CD4-positive, alpha-beta T cell treated with Interleukin-17A for 4 hours (primary cell): ENCODE measurements at places on chromosomes 13 and 19.

- DNase-seq: no peak
Observed at GRCh38 chr13:114174529-114174961, 4.5 kb upstream of the CFAP97D2 start.

- no peak for DNase-seq
Observed at GRCh38 chr13:49733181-49733951, 42.1 kb upstream of the EBPL start.

GRCh38 chr19:11446652-11447301 lies 11.3 kb downstream of the PRKCSH start:
- peak; percentile 64 for DNase-seq

GRCh38 chr13:50144246-50145160 lies 129.3 kb downstream of the KCNRG start:
- no peak for DNase-seq

DNA sequence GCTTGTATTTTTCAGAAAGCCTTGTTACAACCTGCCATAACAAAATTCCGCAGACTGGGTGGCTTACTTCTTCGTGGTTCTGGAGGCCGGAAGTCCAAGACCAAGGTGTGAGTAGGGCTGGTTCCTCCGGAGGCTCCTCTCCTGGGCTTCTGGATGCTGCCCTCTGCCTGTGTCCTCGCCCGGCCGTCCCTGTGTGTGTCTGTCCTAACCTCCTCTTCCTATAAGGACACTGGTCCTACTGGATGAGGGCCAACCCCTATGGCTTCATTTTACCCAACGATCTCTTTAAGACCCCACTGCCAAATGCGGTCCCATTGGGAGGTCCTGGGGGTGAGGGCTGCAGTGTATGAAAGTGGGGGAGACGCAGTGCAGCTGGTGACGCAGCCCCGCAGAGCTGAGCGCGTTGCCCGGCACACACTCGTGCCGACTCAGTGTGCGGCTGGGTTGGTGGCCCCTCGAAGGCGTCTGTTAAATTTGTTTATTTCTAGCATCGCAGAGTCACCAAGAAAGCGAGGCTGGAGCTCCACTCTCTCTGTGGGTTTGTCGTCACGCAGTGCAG lies 116.7 kb downstream of the SOX1 start:
- no peak for DNase-seq

DNA sequence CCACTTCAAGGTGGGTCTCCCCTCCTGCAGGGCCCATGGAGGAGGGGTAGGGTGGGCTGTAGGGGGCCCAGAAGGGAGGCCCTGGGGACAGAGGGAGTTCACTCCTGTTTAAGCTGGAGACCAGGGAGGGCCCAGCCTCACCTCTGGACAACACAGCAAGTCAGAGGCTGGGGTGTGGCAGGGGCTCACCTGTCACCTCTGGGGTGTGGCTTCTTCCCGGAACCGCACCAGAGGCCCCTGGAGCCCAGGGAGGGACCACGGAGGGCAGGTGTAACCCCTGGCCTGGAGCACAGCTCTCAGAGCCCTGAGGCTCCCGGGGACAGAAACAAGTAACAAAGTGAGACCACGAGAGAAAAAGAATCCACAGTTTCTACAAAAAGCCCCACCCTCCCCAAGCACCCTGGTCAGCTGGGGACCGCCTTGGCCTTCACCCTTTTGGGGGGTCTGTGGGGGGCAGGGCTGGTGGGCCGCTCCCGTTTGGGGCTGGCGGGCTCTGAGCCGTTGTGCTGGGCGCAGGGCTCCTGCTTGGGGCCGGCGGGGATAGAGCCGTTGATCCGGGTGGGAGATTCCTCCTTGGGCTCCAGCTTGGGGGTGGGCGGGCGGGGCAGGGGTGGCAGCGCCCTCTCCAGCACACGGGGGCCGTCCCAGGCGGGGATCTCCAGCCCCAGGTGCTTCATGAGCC lies 8.0 kb downstream of the SIRT6 start:
- DNase-seq: no peak

GRCh38 chr19:810077-810855 lies 11.5 kb downstream of the PLPPR3 start:
- DNase-seq: no peak

- DNase-seq: peak; percentile 17
Observed at GRCh38 chr19:459724-460511, 915 bp downstream of the SHC2 start.

DNA sequence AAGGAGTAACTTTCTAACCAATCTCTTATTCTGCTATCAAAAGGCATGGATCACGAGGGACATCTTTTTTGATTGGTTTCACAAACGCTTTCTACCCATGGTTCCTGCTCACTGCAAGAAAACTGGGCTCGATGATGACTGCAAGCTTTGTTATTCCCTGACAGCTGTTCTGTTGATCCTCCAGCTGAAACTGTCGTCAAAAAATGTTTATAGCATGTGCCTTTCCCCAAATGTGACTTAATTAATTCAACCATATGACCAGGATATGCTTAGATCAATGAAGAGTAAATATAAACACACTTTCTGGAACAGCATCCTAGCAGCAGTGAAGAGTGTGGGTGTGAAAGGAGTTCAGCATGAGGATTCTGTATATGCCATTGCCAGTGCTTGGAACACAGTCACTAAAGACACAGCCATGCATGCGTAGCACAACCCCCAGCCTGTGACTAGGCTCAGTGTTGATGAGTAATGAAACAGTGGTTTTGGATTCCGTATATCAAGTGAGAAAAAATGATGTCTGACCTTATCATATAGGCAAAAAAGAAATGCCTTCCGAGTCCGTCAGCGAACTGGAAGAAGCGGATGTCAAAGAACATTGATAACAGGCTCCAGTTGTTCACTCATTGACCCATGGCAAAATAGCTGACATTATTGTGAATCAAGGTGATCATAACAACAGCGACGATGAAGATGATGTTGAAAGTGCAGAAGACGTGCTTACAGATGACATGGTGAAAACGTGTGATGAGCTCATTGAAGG lies 347.4 kb downstream of the FGF9 start:
- no peak for DNase-seq

GRCh38 chr19:55312621-55313512 lies 12.3 kb downstream of the TMEM150B start:
- no peak for DNase-seq

DNA sequence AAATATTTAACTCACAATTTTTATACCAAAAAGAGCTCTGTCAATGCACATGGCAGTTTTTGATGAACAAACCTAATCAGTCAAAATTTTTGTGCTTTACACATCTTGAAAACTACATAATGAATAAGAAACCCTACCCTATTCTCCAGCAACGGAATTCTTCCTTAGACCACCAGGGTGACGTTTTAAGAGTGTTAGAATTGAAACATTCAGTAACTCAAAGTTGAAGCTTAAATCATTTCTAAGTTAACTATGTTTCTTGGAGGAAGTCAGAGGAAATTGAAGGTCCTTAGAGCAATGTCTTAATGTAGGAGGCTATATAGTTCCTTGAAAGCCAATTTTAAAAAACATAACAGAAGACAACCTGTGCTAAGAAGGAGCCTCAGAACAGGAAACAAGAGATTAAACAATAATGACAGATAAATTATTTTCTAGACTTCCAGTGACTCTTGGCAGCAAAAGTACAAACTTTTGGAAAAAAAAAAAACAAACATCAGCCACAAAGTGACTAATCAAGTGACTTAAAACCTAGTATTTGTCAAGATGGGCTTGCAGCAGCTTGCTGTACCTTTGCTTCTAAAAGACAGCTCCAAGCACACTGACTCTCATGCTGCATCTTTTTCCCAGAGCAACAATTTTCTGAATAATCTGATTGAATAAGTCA lies 6.2 kb downstream of the SPRY2 start:
- DNase-seq: no peak

GRCh38 chr13:71137101-71137500 lies 729.9 kb downstream of the DACH1 start:
- DNase-seq: no peak

- no peak for DNase-seq
Observed at GRCh38 chr13:23411706-23412105, 21.8 kb downstream of the SACS start.

DNA sequence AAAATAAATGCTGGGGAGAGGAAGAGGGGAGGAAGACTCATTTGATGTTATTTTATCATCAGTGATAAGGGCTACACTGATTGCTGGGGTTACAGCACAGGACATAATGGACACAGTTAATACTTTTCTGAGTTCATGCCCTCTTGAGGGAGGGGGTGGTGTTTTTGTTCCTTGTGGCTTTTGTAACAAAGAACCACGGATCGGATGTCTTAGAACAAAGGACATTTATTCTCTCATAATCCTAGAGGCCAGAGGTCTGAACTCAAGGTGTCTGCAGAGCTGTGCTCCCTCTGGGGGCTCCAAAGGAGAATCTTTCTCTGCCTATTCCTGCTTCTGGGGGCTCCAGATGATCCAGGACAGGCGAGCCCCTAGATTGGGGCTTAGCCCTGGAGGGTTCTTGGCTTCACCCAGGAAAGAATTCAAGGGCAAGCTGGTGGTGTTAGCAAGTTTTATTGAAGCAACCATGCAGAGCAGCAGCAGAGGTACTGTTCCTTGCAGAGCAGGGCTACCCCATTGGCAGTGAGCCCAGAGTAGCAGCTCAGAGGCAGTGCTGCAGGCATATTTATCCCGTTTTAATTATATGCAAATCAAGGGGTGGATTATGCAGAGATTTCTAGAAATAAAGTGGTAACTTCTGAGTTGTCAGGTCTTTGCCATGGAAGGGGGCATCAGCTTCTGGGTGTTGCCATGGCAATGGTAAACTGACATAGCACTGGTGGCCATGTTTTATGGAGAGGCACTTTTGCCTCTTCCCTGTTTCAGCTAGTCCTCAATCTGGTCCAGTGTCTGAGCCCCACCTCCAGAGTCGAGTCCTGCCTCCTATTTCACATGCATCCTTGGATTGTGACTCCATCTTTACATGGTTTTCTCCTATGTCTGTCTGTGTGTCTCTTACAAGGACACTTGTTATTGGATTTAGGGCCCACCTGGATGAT lies 18.0 kb downstream of the VAV1 start:
- DNase-seq: no peak

DNA sequence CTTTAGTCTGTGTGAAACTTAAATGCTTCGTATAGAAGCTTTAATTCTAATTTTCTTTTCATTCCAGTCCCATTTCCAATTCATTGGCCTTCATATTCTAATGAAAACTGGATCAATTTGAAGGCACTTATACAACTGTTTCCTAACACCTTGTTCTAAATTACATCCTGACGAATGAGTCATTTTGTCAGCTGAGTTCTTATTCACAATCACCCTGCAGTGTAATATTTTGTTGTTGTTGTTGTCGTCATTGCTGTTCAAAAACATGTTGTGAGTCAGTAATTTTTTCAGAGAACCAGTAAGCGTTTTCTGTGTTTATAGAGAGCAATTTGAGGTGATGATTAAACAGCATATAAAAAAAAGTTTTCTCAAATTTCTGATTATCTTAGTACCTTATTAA lies 290.0 kb downstream of the PCDH9 start:
- no peak for DNase-seq

GRCh38 chr13:40920826-40921225 lies 98.3 kb downstream of the ELF1 start:
- DNase-seq: no peak

GRCh38 chr19:36488118-36488845 lies 1.1 kb downstream of the ZNF566 start:
- no peak for DNase-seq

DNA sequence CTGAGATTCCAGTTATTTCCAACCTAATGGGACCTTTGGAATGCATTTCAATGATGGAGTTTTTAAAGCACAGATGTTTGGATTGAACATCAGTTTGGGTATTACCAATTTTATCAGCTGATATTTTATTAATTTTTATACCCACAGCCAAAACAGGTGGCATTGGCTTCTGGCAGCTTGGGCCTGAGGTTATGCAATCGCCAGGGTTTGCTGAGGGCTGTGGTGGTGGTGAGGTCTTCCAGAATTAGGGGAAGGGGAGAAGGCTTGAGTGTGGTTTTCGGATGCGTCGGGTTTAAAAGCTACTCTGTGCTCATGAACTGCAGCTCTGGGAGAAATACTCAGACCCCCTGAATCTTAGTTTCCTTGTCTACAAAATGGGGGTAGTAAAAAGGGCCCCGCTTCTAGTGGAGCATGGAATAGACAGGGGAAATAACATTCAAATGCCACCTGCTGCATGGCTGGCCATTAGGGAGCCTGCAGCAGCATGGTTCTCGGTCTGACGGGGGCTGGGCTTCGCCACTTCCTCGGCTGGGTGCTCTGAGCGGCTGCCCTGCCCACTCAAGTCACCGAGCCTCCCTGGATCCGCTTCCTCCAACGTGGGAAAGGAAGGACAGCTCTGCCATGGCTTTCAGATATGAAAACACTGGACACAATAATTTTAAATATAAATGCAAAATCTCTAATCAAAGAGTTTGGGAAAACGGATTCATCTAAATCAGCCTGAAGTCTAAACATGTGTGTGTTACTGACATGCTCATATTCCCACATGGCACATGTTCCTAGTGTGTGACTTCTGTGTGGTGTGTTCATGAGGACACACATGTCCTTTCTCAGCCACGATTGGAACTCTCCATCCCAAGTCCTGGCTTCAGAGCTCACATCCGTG lies 35.2 kb downstream of the ADPRHL1 start:
- no peak for DNase-seq

DNA sequence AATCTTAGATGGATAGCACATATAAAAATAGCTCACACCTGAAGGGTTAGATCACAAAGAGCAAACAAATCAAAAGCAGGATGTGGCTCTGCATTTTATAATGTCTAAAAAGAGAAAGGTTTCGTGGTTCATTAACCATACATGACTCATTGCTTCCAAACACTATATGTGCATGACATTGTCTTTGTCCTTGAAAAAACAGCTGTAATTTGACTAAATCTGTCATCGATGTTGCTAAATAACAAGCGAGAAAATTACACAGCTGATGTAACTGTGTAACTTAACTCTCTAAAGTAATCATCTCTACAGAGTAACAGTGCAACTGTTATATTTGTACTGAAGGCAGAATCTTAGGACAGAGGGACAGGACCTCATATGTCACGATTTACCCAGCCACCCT lies 383.1 kb upstream of the GPC6 start:
- no peak for DNase-seq

DNA sequence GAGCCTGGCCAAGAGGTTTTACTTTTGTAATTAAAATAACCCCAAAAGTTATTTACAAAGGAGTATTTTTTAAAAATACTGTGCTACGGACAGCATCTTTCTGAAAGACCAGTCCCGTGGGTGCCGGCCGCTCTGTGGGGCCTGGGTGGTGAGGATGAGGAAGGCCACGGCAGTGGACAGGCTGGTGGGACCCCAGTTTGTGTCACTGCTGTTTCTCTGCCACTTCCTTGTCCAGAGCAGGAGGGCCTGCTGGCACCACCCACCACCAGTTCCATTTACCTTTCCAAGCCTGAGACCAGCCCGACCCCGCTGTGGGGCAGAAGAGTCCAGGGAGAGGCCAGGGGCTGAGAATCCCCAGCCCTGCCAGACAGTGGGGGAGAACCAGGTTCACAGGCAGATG lies 23.8 kb downstream of the ELAVL1 start:
- no peak for DNase-seq

GRCh38 chr19:16066611-16067104 lies 9.6 kb upstream of the TPM4 start:
- peak; percentile 69 for DNase-seq
